Bronchial smooth muscle cell (primary cell): ENCODE measurements at places on chromosomes 7 and 10. TPM values are rescaled to one million over a fixed set of nuclear protein-coding genes. Genes with fewer than 3 reads are reported as not detected.

Gene UPK3B
- 0.32 TPM in 1 of 2 replicates, not detected in the other for total RNA-seq

Gene NUTM2E
- total RNA-seq: not detected in 2 replicates

Gene TFPI2
- total RNA-seq: 1.9 and 26.3 TPM in 2 replicates

Gene PLXNA4
- total RNA-seq: 0.47 and 2.5 TPM in 2 replicates

Gene CFAP46
- 0.95 and 1.2 TPM in 2 replicates for total RNA-seq

Gene DPP6
- total RNA-seq: under 0.01 TPM in 1 of 2 replicates, not detected in the other

Gene LGI1
- 0.26 TPM in 1 of 2 replicates, not detected in the other for total RNA-seq

Gene ASAH2B
- total RNA-seq: 0.94 and 1.7 TPM in 2 replicates

Gene GATA3
- total RNA-seq: not detected in 2 replicates

Gene GPR37
- 1.8 and 4.7 TPM in 2 replicates for total RNA-seq

Gene TMEM139
- total RNA-seq: 0.09 TPM in 1 of 2 replicates, not detected in the other

Gene H2AZ2
- 234 and 253 TPM in 2 replicates for total RNA-seq

Gene FBXL15
- total RNA-seq: 7.0 and 8.2 TPM in 2 replicates

Gene PKD1L1
- total RNA-seq: under 0.01 TPM in 2 replicates

Gene TFR2
- total RNA-seq: 0.26 TPM in 1 of 2 replicates, not detected in the other
